ENCODE measurements at places on chromosomes 5 and 9. TPM values are rescaled to one million over a fixed set of nuclear protein-coding genes. Genes with fewer than 3 reads are reported as not detected.
A peak's percentile ranks its signal among the peaks of the same experiment; 100 is the strongest.

Gene AIF1L
- 4.0 TPM for total RNA-seq

Gene NUTM2G
- total RNA-seq, result not detected

Gene SNAPC3
- 36.9 TPM for total RNA-seq

Gene BTNL8
- 51.6 TPM for total RNA-seq

Gene ANKRD31
- 0.05 TPM for total RNA-seq

Gene TEX48
- total RNA-seq, result not detected

Gene FYB1
- 6.1 TPM for total RNA-seq

- H3K4me1 ChIP-seq, result no peaks in the 10 kb centered on the region
- H3K4me3 ChIP-seq, result no peak overlapping the region
- H3K27me3 ChIP-seq, result no peaks in the 10 kb centered on the region
- no peaks in the 10 kb centered on the region for H3K36me3 ChIP-seq
- H3K27ac ChIP-seq, result no peak overlapping the region
These were observed 33.4 kb downstream of the KIAA1958 start for GRCh38 chr9:112520069-112520468.

DNA sequence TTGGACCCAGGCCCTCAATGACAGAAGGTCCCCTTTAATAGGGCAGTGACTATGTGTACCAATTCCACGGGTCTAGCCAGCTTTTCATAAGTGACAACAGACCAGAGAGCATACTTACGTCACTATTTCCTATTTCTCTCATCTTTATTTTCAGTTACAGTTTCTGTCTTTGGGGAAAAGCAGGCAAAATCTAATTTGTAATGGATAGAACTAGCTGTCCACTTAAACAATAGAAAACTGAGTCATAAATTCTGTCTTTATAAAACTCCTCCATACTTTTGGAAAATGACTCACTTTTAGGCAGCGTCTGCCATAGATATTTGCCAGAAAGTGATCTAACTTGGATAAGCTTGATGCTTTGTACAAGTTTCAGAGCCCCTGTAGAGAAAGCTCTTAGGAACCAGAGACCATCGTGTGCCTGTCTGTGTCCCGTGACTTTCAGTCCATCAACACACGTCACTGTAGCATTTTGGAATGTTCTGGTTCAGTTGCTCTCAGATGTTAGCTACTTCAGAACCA lies 101.9 kb downstream of the F2RL2 start:
- no peaks in the 10 kb centered on the region for H3K27me3 ChIP-seq
- H3K4me3 ChIP-seq, result no peak overlapping the region
- no peaks in the 10 kb centered on the region for H3K36me3 ChIP-seq
- DNase-seq, result no peak
- H3K27ac ChIP-seq, result no peak overlapping the region

DNA sequence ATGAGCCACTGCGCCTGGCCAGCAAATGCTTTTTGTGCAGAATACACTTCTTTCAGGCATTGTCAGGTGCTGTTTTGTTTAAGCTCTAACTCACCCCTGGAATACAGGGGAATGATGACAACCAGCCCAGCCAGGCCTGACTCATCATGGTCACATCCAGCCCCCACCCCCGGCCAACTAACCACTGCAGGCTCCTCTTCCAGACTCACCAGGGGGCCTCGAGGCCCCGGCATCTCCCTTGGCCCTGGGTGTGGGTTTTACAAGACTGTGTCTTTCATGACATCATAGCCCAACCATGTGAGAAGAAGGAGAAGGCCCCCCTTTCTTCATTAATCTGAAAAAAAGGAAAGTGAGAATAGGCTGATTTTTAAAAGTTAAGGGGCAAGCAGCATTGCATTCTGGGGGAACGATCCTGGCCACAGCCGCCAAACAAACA lies 35.5 kb downstream of the OLFML2A start:
- H3K27ac ChIP-seq, result no peak overlapping the region
- DNase-seq, result no peak
- H3K4me3 ChIP-seq, result no peak overlapping the region
- H3K27me3 ChIP-seq, result no peaks in the 10 kb centered on the region
- no peaks in the 10 kb centered on the region for H3K36me3 ChIP-seq

DNA sequence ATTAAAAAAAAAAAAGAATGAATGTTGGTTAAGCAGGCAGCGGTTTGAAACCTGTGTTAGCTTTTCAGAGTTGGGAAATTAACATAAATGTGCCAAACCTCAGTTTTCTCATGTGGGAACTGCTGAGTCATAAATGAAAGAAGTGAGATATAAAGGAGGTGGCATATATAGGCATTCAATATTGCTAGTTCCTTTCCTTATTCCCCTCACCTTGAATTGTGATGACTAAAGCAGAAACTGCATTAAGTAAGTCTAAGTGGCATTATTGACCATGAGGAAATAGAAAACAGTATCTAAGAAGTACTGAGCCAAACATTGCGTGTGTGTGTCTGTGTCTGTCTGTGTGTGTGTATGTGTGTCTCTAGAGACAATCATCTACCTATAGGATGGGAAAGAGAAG lies 691.2 kb downstream of the TLR4 start:
- DNase-seq, result no peak
- H3K4me3 ChIP-seq, result no peak overlapping the region
- H3K36me3 ChIP-seq, result no peaks in the 10 kb centered on the region
- no peaks in the 10 kb centered on the region for H3K27me3 ChIP-seq
- H3K4me1 ChIP-seq, result no peaks in the 10 kb centered on the region
- H3K27ac ChIP-seq, result no peak overlapping the region

DNA sequence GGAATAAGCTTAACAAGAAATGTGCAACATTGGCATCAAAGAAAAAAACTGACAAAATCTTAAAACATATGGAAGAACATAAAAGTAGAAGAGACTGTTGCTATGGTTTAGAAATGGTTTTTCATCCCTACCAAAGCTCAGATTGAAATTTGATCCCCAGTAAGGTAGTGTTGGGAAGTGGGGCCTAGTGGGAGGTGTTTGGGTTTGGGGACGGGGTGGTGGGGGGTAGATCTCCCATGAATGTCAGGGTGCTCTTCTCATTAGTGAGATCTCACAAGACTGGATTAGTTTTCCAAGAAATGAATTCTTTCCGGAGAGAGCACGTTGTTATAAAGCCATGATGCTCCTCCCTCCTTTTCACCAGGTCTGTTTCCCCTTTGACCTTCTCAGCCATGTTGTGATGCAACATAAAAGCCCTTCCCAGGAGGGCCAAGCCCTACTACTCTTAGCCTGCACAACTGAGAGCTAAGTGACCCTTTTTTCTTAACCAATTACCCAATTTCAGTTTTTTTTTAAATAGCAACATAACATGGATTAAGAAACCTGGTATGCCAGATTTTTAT lies 10.6 kb downstream of the TMEM167A start:
- H3K36me3 ChIP-seq, result no peaks in the 10 kb centered on the region
- H3K27ac ChIP-seq, result no peak overlapping the region
- no peaks in the 10 kb centered on the region for H3K27me3 ChIP-seq
- DNase-seq, result no peak

DNA sequence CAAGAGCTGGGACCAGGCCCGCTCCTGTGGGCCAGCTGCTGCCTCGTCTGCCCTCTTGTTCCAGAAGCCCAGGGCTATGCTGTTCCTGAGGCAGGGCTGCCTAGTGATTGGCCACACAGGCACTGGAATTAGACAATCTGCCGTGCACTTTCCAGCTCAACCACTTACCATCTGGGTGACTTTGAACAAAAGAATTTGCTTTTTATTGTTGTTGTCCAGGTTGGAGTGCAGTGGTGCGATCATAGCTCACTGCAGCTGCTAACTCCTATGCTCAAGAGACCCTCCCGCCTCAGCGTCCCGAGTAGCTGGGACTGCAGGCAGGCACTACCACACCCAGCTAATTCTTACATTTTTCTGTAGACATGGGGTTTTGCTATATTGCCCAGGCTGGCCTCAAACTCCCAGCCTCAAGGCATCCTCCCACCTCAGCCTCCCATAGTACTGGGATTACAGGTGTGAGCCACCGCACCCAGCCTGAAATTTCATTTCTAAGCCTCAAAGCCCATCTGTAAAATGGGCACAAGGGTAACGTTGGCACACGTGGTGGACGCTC lies 1.2 kb upstream of the NEK6 start:
- H3K36me3 ChIP-seq, result no peaks in the 10 kb centered on the region
- no peaks in the 10 kb centered on the region for H3K27me3 ChIP-seq
- H3K4me3 ChIP-seq, result no peak overlapping the region
- H3K4me1 ChIP-seq, result peaks cover 16% of the 10 kb centered on the region
- H3K27ac ChIP-seq, result no peak overlapping the region

- peak overlapping the region; percentile 81 for H3K27ac ChIP-seq
- H3K4me1 ChIP-seq, result no peaks in the 10 kb centered on the region
- DNase-seq, result peak; percentile 55
- H3K36me3 ChIP-seq, result no peaks in the 10 kb centered on the region
- no peaks in the 10 kb centered on the region for H3K27me3 ChIP-seq
- peak overlapping the region; percentile 66 for H3K4me3 ChIP-seq
These were observed 929 bp downstream of the SH3PXD2B start for GRCh38 chr5:172453206-172453985.

- H3K4me1 ChIP-seq, result no peaks in the 10 kb centered on the region
- H3K27ac ChIP-seq, result no peak overlapping the region
- no peak for DNase-seq
- H3K27me3 ChIP-seq, result no peaks in the 10 kb centered on the region
These were observed 768.5 kb upstream of the ACO1 start for GRCh38 chr9:31615966-31616365.

GRCh38 chr5:163695830-163696578 lies 190.6 kb downstream of the MAT2B start:
- no peaks in the 10 kb centered on the region for H3K27me3 ChIP-seq
- H3K36me3 ChIP-seq, result no peaks in the 10 kb centered on the region
- no peaks in the 10 kb centered on the region for H3K4me1 ChIP-seq
- DNase-seq, result peak; percentile 39

Data from colonic mucosa (tissue), 4 donors.